ENCODE measurements at places on chromosomes 7 and 10. TPM values are rescaled to one million over a fixed set of nuclear protein-coding genes. Genes with fewer than 3 reads are reported as not detected.

CYP2C9 gene
- not detected for total RNA-seq

DENND2A gene
- total RNA-seq, result not detected

FFAR4 gene
- total RNA-seq, result not detected

DNA sequence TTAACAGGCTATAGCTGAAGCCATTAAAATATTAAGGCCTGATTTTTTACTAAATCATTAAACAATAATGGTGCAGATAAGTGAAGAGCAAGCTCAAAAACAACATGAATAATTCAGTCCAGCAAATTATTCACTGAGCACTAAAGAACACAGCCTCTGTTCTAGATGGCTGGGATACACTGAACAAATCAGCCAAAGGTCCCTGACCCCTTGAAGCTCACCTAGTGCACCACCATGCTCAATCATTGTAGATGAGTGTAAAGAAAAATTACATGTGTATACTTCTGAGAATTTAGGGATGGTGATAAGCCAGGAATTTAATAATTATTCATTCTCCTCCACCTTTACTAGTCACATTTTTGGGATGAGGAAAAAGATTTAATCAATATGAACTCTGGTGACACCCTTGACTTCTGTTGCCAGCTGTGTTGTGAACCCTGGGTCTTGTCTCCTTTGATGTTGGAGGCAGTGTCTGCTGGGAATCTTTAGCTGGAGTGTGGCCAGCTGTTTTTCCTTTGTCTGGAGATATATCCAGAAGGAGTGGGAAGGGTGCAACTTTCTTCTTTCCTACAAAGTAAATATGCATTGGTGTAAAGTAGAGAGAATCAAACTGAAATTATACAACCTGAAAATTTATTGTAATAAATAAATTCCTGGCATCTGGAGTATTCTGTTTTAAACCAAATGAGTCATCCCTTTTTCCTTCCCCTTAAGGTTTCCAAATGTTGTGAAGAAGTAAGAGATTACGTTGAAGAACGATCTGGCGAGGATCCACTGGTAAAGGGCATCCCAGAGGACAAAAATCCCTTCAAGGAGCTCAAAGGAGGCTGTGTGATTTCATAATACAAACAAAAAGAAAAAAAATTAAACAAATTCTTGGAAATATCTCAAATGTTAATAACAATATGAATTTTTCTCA is 4.0 kb downstream of the GNGT1 start:
- DNase-seq, result no peak

DNA sequence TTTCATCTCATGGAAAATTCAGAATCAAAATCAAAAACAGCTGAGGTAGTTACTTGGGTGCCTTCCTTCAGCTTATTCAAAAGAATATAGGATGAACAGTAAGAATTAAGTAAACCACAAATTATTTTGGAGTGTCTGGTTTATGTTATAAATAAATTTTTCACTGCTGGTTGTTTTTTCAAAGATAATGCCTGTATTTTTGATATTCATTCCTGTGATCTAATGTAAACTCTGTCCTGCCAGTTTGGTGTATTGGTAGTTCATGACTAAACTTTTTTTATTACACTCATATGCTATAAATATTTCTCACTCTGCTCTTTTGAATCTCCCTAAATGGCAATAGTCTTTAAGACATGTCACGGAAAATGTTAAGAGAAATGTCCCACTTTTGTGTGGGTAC is 11.6 kb upstream of the RAB11FIP2 start:
- DNase-seq, result no peak

ALDH18A1 gene
- 71.3 TPM for total RNA-seq

DNA sequence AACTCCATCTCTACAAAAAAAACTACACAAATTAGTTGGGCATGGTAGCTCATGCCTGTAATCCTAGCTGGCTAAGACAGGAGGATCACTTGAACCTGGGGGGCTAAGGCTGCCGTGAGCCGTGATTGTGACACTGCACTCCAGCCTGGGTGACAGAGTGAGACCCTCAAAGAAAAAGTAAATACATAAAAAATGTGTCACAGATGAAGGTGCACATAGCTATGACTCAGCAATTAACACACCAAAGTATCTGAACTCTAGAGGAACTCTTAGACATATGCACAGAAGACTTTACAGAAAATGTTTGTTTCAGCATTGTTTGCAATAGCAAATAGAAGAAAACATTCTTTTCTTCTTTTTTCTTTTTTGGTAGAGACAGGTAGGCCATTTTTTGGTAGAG is 8.3 kb downstream of the C10orf62 start:
- DNase-seq, result no peak

GRCh38 chr10:116836902-116837523 is 12.3 kb upstream of the ENO4 start:
- no peak for DNase-seq

MYOZ1 gene
- not detected for total RNA-seq

GRCh38 chr10:26384600-26384999 is 53.5 kb upstream of the APBB1IP start:
- no peak for DNase-seq

FZD8 gene
- total RNA-seq, result 0.50 TPM

TMUB1 gene
- total RNA-seq, result 67.3 TPM

GRCh38 chr7:116062666-116063065 is 32.1 kb upstream of the TFEC start:
- DNase-seq, result no peak

- no peak for DNase-seq
Measured at GRCh38 chr7:41822259-41822817, 119.4 kb upstream of the INHBA start.

- DNase-seq, result no peak
Measured at GRCh38 chr10:121567569-121567968, 30.7 kb downstream of the FGFR2 start.

GRCh38 chr10:120588311-120588710 is 131.3 kb downstream of the PLPP4 start:
- no peak for DNase-seq

GRCh38 chr7:120995654-120996053 is 7.1 kb downstream of the CPED1 start:
- DNase-seq, result no peak

ELMO1 gene
- total RNA-seq, result 113 TPM

DNA sequence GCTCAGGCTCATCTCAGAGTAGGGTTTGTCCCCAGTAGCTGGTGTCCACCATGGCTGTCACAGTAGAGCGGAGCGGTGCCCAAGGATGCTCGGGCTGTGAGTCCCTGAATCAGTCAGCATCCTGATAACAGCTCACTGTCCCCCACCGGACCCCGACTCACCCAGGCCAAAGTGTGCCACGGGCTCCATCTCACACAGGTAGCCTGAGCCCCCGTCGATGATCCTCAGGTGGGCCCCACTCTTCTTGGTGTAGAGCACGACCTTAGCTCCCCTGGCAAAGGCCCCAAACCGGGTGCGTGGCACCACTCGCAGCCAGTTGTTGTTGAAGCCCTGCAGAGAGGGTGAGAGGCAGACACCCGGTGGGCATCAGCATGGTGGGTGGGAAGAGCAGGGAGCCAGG is 45.4 kb downstream of the GOLGA7B start:
- DNase-seq, result no peak

GRCh38 chr7:95736635-95737034 is 35.7 kb upstream of the DYNC1I1 start:
- DNase-seq, result no peak

GRCh38 chr7:118072893-118073674 is 110.9 kb upstream of the LSM8 start:
- DNase-seq, result no peak

- DNase-seq, result no peak
Measured at GRCh38 chr10:60086421-60086820, 180.1 kb upstream of the CCDC6 start.

DNA sequence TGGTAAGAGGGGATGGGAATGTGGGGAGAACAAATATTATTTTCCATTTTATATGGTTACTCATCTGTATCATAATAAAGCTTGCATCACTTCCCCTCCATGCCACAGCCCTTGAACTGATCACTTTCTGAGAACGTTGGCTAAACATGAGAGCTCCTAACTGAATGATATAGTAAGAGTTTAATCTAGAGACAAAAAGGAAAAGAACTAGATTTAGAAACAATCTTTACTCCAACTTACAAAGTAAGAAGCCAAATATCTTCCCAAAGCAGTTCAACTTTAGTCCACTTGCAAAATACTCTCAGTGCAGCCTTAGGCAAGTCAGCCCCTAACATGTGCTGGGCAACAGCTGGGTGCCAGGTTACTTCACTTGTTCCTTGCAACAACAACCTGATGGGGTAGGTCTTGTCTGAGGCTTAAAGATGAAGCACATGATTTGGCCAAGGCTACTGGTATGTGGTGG is 20.3 kb downstream of the SMURF1 start:
- DNase-seq, result no peak

GRCh38 chr7:54812756-54813322 is 53.8 kb upstream of the SEC61G start:
- DNase-seq, result no peak

PNLIPRP2 gene
- not detected for total RNA-seq

GRCh38 chr7:1940863-1941262 is 270.8 kb downstream of the ELFN1 start:
- no peak for DNase-seq

KIAA1217 gene
- total RNA-seq, result 0.84 TPM

HMX3 gene
- 1.2 TPM for total RNA-seq

HOXA10 gene
- 0.26 TPM for total RNA-seq

GRCh38 chr10:71355886-71356285 is 36.8 kb downstream of the SLC29A3 start:
- no peak for DNase-seq

GRCh38 chr10:64732372-64732957 is 1211.3 kb downstream of the REEP3 start:
- DNase-seq, result no peak

Measured in activated T-cell treated with anti-CD3 and anti-CD28 coated beads, Interleukin-2, amount 50 U/mL, for 72 hours (primary cell).